Gastrocnemius medialis (tissue), 4 donors: ENCODE measurements at places on chromosomes 4 and X. TPM values are rescaled to one million over a fixed set of nuclear protein-coding genes. Genes with fewer than 3 reads are reported as not detected.

DNA sequence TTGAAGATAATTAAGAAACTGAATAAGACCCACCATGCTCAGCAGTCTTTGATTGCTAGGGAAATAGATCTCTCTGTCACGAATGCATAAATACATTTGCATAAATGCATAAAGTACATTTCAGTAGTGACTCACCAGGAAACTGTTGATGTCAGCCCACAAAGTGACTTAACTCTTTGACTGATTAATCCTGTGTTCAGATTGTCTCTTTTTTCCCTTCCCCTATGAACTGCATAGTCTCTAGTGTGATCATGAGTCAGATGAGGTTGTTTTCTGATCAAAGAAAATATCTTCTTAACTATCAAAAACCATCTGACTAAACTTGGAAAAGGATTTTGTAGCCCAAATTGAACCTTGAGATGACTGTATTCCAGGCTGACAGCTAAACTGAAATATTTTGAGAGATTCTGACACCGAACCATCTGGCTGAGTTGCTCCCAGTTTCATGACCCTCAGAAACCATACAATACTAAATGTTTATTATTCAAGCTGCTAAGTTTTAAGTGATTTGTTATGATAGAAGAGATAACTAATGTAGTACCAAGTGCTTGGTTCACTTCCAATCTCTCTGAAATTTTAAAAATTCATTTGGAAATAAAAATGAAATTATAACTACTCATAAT is 1381.5 kb upstream of the AGA start:
- no peaks in the 10 kb centered on the region for H3K27me3 ChIP-seq
- no peak for DNase-seq
- no peak overlapping the region for H3K27ac ChIP-seq
- no peaks in the 10 kb centered on the region for H3K36me3 ChIP-seq
- no peaks in the 10 kb centered on the region for H3K4me1 ChIP-seq

GRCh38 chrX:15241301-15241700 is 28.6 kb downstream of the ASB9 start:
- DNase-seq: no peak
- H3K27me3 ChIP-seq: no peaks in the 10 kb centered on the region
- H3K36me3 ChIP-seq: no peaks in the 10 kb centered on the region
- H3K27ac ChIP-seq: no peak overlapping the region
- no peaks in the 10 kb centered on the region for H3K4me1 ChIP-seq

DNA sequence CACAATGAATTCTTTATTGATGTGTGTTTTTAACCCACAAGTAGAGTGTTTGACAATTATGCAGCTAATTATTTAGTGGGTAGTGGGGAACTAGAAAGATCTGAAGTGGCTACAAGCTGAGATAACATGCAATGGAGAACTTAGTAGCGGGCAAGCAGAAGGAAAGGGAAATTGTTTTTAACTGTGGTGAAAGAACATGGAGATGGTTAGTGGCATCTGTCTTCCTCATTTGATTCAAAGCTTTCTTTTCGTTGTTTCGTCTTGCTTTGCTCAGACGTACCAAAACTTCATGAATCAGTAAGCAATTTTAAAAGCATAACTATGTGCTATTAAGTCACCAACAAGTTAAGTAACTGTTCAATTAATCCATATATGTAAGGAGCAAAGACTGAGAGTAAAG is 169.9 kb downstream of the BANK1 start:
- no peaks in the 10 kb centered on the region for H3K4me1 ChIP-seq
- H3K4me3 ChIP-seq: no peak overlapping the region
- DNase-seq: no peak
- H3K27ac ChIP-seq: no peak overlapping the region
- H3K27me3 ChIP-seq: no peaks in the 10 kb centered on the region

GRCh38 chrX:31245714-31246113 is 173.9 kb upstream of the FTHL17 start:
- no peaks in the 10 kb centered on the region for H3K36me3 ChIP-seq
- H3K4me1 ChIP-seq: no peaks in the 10 kb centered on the region
- H3K4me3 ChIP-seq: no peak overlapping the region
- H3K27ac ChIP-seq: no peak overlapping the region
- no peaks in the 10 kb centered on the region for H3K27me3 ChIP-seq
- DNase-seq: no peak

DNA sequence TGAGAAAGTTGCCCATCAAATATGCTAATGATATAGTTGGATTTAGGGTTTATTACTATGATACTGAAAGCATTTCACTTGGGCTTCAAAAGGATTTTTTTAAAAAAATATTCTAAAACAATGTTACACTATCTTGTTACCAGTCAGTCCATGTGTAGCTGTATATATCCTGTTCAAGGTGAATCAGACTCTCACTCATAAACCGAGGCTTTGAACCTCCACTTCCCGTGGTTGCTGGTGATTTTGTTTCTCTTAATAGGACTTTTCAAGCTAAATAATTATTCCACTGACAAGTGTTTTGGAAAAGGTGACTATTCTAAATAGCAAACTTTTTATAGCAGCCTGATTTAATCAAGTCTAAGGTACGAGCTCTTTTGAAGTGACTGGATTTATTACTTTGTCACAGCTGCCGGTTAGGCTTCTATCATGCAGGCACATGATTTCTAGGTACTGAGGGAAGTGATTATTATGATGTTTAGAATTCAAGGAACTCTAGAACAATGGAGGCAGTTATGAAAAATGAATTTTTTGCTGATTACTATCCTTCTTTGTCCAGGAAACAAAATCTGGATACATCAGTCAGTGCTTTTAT is 287.7 kb downstream of the KCTD8 start:
- no peak overlapping the region for H3K4me3 ChIP-seq
- H3K27ac ChIP-seq: no peak overlapping the region
- no peaks in the 10 kb centered on the region for H3K4me1 ChIP-seq
- H3K36me3 ChIP-seq: no peaks in the 10 kb centered on the region
- no peaks in the 10 kb centered on the region for H3K27me3 ChIP-seq
- DNase-seq: no peak

DNA sequence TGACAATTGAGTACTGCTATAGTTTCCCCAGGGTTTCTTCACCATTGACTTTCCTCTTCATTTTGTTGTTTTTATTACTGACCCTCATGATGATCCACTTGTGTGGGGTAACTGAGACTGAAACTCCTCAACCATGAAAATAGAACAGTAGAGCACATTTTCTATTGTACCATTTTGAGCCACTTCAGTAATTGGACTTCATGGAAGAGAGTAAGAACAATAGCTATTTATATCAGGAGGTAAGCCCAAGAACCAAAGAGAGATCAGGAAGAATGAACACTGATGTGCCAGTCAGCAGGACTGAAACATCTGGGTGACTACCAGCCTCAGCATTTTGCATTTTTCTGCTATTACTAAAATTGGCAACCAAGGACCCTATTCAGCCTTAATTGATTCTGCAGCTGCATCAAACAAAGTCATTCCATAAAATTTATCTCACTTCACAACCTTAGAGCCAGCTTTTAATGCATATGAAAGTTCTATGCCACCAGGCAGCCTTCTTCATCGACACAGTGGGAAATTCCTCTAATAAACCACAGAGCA is 151.4 kb downstream of the BANK1 start:
- H3K27ac ChIP-seq: no peak overlapping the region
- no peaks in the 10 kb centered on the region for H3K27me3 ChIP-seq
- no peaks in the 10 kb centered on the region for H3K36me3 ChIP-seq
- H3K4me3 ChIP-seq: no peak overlapping the region

DNA sequence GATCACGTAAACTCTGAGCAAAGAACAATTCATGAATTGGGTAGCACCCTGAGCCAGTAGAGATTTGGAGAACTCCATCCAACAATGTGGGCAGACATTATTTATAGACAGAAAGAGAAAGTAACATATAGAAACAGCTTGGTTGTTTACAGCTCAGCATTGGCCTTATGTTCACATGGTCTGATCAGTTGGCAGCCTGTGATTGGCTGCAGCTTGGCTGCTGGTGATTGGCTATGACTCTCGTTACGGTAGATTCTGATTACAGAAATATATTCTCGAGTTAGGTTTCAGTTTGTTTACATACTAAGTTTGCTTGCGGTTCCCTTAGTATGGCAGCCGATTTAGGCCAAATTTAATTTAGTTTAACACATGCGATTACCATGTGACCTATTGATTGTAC is 663.4 kb downstream of the RAPGEF2 start:
- H3K36me3 ChIP-seq: no peaks in the 10 kb centered on the region
- no peak for DNase-seq
- no peak overlapping the region for H3K4me3 ChIP-seq
- H3K27me3 ChIP-seq: no peaks in the 10 kb centered on the region
- H3K27ac ChIP-seq: no peak overlapping the region

- no peak overlapping the region for H3K4me3 ChIP-seq
- no peaks in the 10 kb centered on the region for H3K36me3 ChIP-seq
- no peak overlapping the region for H3K27ac ChIP-seq
- H3K27me3 ChIP-seq: no peaks in the 10 kb centered on the region
- H3K4me1 ChIP-seq: no peaks in the 10 kb centered on the region
- DNase-seq: no peak
Observed at GRCh38 chr4:152715076-152715475, 35.3 kb upstream of the TMEM154 start.

DNA sequence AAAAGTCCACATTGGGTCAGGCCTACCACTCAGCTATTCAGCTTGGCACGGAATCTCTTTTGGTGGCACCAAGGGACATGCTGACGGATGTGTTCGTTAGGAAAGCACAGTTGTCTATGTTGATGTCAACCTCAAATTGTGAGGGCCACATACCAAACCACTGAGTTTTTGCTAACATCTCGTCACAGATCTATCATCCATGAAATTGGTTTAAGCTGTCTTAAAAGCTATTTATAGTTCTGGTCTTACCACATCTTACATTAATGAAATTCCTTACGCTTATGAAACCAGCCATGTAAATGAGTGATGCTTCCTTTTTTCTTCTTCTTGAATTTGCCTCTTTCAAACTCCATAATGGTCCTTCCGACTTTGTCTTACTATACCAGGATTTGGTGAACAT is 101.5 kb downstream of the MGST2 start:
- no peak for DNase-seq
- H3K27ac ChIP-seq: no peak overlapping the region
- peaks cover 55% of the 10 kb centered on the region for H3K4me1 ChIP-seq
- H3K36me3 ChIP-seq: no peaks in the 10 kb centered on the region
- H3K4me3 ChIP-seq: no peak overlapping the region
- H3K27me3 ChIP-seq: no peaks in the 10 kb centered on the region

- no peak overlapping the region for H3K4me3 ChIP-seq
- H3K27ac ChIP-seq: no peak overlapping the region
- no peaks in the 10 kb centered on the region for H3K27me3 ChIP-seq
- no peaks in the 10 kb centered on the region for H3K4me1 ChIP-seq
- no peaks in the 10 kb centered on the region for H3K36me3 ChIP-seq
Observed at GRCh38 chr4:5810151-5810550, 82.7 kb downstream of the CRMP1 start.

- no peak overlapping the region for H3K27ac ChIP-seq
- H3K36me3 ChIP-seq: no peaks in the 10 kb centered on the region
- H3K4me1 ChIP-seq: no peaks in the 10 kb centered on the region
- DNase-seq: no peak
- no peak overlapping the region for H3K4me3 ChIP-seq
Observed at GRCh38 chr4:26503427-26503826, 13.1 kb upstream of the CCKAR start.

DNA sequence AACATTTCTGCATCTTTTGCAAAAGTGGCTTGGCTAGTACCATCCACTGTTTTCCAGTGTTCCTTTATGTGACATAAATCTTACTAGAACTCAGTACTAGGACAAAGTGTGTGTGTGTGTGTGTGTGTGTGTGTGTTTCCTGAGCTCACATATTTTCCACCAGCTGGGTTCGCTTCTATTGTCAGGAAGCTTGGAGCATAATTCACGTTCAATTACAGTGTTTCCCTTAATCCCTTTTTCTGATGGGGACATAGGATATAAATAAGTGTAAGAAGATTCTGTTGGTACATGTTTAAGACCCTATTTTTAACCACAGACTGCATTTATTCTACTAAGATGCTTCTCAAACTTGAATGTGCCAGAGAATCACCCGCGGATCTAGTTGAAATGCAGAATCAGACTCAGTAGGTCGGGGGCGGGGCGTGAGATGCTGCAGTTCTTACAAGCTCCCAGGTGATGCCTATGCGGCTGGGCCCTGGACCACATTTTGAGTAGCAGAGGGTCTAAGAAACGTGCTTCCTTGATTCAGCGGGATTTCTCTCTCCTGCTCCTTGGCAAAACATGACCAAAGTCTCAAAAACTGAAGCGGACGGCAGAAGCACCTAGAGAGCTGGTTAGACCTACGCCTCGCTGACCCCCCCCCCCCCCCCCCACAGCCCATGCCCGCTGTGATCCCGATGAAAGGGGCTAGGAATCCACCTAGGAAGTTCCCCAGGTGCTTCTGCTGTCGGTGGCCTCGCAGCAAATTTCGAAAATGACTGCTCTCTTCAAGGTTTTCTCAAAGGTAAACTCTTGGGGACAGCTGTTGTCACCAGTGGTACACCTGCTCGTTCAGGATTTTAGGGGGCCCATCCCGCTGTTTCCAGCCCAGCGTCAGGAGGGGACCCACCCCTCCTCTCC is 797 bp downstream of the CD99L2 start:
- no peaks in the 10 kb centered on the region for H3K36me3 ChIP-seq
- peak overlapping the region; percentile 86 for H3K27ac ChIP-seq
- H3K27me3 ChIP-seq: no peaks in the 10 kb centered on the region
- peak overlapping the region; percentile 75 for H3K4me3 ChIP-seq
- DNase-seq: peak; percentile 22
- peaks cover 4% of the 10 kb centered on the region for H3K4me1 ChIP-seq

- H3K27ac ChIP-seq: no peak overlapping the region
- H3K4me3 ChIP-seq: no peak overlapping the region
- no peaks in the 10 kb centered on the region for H3K27me3 ChIP-seq
- DNase-seq: no peak
- no peaks in the 10 kb centered on the region for H3K36me3 ChIP-seq
Observed at GRCh38 chr4:115361781-115362180, 248.4 kb upstream of the NDST4 start.

- H3K36me3 ChIP-seq: peaks cover 5% of the 10 kb centered on the region
- H3K27me3 ChIP-seq: no peaks in the 10 kb centered on the region
- DNase-seq: no peak
- H3K4me3 ChIP-seq: no peak overlapping the region
Observed at GRCh38 chrX:11109968-11110367, 1.2 kb upstream of the HCCS start.

DNA sequence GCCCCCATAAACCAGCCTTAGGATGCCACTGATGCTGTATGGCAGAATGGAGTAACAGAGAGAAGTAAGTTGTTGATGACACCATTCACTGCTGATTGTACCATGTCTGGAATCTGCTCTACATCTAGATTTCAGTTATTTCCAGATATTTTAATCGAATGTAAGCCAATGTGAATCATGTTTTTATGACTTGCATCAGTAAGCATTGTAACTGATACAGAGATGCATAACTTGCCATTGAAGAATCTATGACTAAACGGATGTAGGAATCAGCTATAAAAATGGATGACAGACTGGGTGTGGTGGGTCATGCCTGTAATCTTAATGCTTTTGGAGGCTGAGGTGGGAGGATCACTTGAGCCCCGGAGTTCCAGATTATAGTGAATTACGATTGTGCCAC is 161.0 kb upstream of the GATB start:
- no peaks in the 10 kb centered on the region for H3K36me3 ChIP-seq
- no peak overlapping the region for H3K27ac ChIP-seq
- no peaks in the 10 kb centered on the region for H3K4me1 ChIP-seq
- no peak overlapping the region for H3K4me3 ChIP-seq
- H3K27me3 ChIP-seq: no peaks in the 10 kb centered on the region
- DNase-seq: no peak

EDA2R gene
- 0.26 TPM for total RNA-seq

PF4V1 gene
- not detected for total RNA-seq

GLOD5 gene
- total RNA-seq: not detected

NDNF gene
- total RNA-seq: 6.3 TPM

AADAT gene
- total RNA-seq: 1.4 TPM

SOX3 gene
- 0.11 TPM for total RNA-seq

MTM1 gene
- total RNA-seq: 10.4 TPM

GLRA2 gene
- total RNA-seq: not detected

AKAP14 gene
- total RNA-seq: not detected

AREG gene
- 56.1 TPM for total RNA-seq

SPIN2A gene
- not detected for total RNA-seq

GATA1 gene
- total RNA-seq: not detected

ELMOD2 gene
- total RNA-seq: 13.7 TPM

TMEM144 gene
- total RNA-seq: 1.9 TPM
